DMS79 treated with DMSO at 0.1 percent for 48 hours (cell line): ENCODE measurements at places on chromosomes 7 and 10.

- DNase-seq: no peak
Observed at GRCh38 chr7:81957517-81957916, 187.7 kb upstream of the HGF start.

- DNase-seq: no peak
Observed at GRCh38 chr7:87513735-87514335, 38.4 kb upstream of the ABCB4 start.

DNA sequence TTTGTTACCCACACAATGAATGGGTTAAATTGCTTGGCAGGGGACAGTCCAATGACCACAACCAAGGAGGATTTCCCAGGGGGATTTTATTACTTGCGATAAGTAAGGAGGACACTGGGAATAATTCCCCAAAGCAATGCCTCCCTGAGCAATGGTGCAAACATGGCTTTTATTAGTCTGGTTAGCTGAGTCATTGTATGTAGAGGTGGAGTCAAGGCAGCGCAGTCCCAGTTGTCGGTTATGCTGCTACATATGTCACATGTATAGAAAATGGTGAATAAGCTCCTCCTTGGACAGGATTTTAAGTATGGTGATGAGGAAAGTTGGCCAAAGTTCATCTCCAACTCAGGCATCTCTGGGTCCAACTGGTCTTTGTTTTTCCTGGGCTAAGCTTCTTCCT lies 3.9 kb upstream of the TRIM4 start:
- no peak for DNase-seq

GRCh38 chr10:99370993-99371392 lies 41.8 kb downstream of the CNNM1 start:
- no peak for DNase-seq

DNA sequence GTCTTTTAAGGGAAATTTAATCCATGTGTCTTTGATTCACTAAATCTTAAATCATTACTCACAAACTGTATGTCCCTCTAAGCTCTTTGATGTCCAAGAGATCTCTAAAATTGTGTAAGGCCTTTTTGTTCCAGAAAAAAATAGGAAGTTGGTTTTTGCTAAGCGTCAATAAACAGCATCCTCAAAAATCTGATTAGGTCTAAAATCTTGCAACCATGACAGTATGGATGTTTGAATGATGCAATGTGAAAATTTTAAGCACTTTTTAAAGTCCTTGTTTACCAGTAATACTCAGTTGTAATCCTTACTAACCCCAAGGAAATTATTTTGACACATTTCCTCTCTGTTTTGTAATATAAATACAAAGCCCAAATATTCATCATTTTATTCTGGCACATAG lies 6.8 kb downstream of the MET start:
- DNase-seq: no peak
